Mesothelial cell of epicardium (in vitro differentiated cells): ENCODE measurements at places on chromosomes 6 and 20.

DNA sequence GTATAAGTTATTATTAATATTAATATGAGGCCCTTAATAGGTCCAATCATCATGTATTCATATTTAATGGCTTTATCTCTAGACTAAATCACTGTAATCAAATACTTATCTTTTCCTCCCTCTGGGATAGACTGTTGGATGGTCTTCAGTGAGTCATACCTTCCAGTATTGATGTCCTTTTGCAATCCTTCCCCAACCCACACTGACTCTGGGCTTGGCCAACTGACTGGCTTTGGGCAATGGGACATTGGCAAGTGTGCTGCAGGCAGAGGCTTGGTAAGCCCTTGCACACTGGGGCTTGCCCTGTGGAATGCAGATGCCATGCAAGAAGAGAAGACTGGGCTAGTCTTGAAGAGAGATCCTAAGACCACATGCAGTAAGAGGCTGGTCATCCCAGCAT, 136.6 kb downstream of the CCDC170 start:
- DNase-seq, result no peak

- DNase-seq, result no peak
These were observed 13.9 kb upstream of the IPCEF1 start for GRCh38 chr6:154370545-154370944.

DNA sequence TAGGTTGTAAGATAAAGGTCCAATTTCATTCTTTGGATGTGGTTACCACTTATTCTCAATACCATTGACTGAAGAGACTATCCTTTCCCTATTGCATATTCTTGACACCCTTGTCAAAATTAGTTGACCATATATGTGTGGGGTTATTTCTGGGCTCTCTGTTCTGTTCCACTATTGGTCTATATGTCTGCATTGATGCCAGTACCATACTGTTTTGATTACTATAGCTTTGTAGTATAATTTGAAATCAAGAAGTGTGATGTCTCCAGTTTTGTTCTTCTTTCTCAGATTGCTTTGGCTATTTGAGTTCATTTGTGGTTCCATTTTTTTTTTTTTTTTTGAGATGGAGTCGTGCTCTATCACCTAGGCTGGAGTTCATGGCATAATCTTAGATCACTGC, 8.1 kb upstream of the LRP11 start:
- DNase-seq, result no peak

DNA sequence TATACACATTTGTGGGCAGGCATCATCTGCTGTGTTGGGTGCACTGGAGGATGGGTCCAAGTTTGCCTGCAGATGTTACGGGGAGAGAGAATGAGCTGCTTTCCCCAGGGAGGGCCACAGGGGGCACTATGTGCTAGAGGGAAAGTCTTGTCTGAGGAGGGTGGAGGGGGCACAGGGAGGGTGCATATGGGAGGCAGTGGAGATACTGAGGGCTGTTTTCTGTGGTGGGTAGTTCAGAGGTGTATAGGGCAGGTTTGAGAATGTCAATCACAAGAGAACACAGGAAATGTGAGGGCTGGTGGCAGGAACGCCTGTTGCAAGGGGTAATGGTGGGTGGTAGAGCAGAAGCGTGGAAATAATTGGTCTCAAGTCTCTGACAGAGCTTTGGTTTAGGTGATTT, 7.7 kb upstream of the PTPRA start:
- DNase-seq, result no peak

- no peak for DNase-seq
These were observed 242.6 kb downstream of the ARID1B start for GRCh38 chr6:157019733-157020132.

- no peak for DNase-seq
These were observed 16.7 kb downstream of the MAP3K4 start for GRCh38 chr6:161008245-161008644.

GRCh38 chr6:130381459-130382380, 15.9 kb downstream of the TMEM200A start:
- DNase-seq, result no peak

DNA sequence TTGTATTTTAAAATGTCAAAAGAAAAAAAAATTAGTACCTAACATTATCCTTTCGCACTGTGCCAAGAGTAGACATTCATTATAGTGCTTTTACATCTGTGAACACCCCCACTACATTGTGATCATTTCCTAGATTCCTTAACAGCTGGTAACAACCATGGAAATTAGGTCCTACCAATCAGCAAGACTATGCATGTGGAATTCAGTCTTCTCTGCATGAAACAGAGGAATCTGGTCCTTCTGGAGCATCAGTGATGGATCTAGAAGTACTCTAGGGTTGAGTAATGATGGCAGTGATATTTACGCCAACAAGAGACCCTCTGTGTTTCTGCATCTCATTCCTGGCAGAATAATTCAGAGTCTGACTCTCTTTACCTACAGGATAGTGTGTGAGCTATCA, 9.4 kb downstream of the OR12D1 start:
- no peak for DNase-seq

GRCh38 chr6:135180542-135181332, at the start of gene MYB:
MYB (plus strand) TSS chr6:135181308; CDS start chr6:135181514, 206 bp downstream.
- DNase-seq, result peak; percentile 75

- no peak for DNase-seq
These were observed 113.2 kb downstream of the CARMIL1 start for GRCh38 chr6:25392372-25392771.

DNA sequence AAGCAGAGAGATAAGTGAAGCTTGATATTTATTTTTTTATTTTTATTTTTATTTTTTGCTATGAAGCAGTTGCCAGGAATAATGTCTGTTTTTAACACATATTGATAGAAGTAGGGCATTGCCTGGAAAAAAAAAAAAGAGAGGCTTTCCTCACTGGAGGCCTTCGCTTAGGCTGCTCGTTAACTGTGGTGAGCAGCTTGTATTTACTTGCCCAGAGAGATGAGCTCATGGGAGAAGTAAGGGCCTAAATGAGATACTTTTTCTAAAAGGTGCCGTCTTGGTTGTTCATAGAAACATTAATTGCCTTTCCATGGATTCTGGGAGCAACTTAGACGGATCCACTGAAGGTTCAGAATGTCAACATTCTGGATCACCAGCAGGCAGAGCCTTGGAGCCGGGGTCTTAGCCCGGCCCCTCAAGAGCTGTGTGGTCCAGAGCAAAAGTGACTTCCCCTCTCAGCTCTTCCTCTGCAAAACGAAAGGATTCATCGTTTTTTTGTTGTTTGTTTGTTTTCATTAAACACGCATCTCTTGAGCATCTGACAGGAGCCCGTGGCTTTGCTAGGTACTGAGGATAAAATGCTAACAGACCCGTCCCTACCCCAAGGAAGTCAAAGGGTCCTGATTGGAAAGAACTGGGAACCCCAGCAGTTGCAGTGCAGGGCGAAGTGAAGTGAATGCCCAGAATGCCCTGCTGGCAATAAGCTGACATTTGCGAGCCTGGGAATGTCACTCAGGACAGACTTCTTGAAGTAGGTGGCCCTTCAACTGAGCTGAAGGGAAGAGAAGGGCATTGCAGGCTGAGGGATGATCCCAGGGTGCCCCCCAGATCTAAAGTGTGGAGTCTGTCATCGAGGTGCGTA, 138.5 kb downstream of the ZDHHC14 start:
- DNase-seq, result no peak

GRCh38 chr6:49142421-49143151, 320.5 kb downstream of the MMUT start:
- DNase-seq, result no peak

DNA sequence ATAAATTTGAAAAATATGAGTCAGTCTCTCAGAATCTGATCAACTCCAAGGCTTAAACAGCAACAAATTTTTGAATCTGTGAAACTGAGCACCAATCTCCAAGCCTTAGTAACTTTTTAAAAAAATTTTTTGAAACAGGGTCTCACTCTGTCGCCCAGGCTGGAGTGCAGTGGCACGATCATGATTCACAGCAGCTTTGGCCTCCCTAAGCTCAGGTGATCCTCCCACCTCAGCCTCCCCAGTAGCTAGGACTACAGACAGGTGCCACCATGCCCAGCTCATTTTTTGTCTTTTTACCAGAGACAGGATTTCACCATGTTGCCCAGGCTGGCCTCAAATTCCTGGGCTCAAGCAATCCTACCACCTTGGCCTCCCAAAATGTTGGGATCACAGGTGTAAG, 207.9 kb upstream of the TCF21 start:
- DNase-seq, result no peak

DNA sequence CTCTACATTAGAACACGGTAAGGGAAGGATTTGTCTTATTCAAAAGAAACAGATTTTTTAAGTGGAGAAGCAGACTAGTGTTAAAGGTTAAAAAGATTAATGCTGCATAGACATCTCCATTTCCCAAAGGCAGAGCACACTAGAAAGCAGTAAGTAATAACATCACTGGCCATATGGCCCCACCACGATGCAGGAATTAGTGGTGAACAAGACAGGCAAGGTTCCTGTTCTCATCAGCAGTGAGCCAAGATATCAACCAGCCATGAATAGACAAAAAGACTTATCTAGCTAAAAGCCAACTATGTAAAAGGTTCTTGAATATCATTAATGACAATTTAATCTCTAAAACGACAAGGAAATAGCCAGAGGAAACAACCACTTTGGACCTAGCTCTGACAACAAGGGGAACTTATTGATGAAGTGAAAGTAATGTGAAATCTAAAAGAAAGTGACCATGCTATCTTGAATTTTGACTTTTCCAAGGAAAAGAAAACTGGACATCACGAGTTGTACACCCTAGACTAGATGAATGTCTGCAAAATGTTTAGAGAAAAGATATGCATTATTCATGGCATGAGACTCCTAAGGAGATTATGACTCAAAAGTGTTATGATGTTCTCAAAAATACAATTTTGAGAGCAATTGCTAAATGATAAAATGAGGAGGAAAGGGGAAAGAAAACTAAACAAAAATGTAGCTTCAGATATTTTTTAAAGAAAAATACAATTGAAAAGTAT, 157.9 kb upstream of the STXBP5 start:
- no peak for DNase-seq

DNA sequence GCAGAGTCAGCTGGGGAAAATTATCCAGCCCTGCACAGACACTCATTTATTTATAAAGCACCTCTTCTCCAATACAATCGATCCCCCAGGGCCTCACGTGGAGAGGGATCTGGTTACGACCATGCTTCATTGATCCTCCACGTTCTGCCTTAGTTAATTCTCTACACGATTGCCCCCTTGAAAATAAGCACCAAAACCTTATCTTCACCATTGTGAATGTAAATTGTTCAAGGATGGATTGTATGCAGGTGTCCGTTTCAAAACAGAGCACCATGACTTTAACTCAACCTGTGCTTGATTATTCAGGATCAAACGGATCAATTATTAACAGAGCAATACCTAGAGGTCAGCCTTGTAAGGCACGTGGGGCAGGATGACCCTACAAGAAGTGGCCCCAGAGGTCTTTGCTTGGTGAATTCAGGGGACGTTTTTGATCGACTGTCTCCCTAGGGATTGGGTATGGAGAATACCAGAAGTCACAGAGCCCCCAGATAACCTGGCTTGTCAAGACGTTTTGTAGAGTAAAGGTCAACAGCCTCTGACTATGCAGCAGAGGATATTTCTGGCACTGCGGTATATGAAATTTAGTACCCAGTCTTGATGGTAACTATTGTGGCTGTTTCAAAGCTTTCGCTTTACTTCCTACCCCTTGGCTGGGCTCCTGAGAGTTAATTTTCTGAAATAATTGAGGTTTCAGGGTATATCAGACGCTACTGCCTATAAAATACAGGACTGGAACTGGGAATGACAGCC, 112.1 kb downstream of the NFATC2 start:
- DNase-seq, result no peak

DNA sequence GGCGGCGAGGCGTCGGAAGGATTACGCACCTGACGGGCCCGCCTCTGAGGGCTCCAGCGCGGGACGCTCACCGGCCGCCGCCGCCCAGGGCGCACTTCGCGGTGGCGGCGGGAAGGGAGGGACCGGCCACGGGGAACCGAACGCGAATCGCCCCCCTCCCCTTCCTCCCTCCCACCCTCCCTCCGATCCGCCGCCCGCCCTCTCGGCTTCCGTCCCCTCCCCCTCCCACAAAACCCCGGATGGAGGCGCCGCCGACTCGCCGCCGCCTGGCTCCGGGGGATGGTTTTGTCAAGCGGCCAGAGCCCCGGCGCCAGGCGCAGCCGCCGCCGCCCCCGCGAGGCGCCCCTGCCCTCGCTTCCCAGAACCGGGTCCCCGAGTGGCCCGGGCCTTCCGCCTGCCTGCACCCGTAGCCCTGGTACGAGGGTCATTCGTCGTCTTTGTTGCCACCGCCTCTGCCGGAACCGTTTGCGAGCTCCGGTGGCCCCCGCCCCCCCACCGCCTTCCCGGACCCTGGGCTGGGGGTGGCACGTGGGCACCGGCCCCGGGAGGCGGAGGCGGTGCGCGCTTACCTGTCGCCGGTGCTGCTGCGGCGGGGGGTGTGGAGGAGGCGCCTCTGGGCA, 398 bp downstream of the ZBTB2 start:
- peak; percentile 80 for DNase-seq

DNA sequence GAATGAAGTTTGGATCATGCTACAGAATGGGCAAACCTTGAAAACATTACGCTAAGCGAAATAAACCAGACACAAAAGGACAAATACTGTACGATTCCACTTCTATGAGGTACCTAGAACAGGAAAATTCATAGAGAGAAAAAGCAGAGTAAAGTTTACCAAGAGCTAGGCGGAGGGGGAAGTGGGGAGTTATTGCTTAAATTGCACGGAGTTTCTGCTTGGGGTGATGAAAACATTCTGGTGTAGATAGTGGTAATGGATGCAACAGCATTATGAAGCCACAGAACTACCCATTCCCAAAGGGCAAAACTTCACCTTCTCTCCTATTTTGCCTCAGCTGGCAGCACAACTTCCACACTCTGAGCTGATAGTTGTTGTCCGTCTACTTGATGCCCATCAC, 6.4 kb upstream of the PDYN start:
- no peak for DNase-seq

- DNase-seq, result no peak
These were observed 49.0 kb downstream of the MDGA1 start for GRCh38 chr6:37648465-37649330.

DNA sequence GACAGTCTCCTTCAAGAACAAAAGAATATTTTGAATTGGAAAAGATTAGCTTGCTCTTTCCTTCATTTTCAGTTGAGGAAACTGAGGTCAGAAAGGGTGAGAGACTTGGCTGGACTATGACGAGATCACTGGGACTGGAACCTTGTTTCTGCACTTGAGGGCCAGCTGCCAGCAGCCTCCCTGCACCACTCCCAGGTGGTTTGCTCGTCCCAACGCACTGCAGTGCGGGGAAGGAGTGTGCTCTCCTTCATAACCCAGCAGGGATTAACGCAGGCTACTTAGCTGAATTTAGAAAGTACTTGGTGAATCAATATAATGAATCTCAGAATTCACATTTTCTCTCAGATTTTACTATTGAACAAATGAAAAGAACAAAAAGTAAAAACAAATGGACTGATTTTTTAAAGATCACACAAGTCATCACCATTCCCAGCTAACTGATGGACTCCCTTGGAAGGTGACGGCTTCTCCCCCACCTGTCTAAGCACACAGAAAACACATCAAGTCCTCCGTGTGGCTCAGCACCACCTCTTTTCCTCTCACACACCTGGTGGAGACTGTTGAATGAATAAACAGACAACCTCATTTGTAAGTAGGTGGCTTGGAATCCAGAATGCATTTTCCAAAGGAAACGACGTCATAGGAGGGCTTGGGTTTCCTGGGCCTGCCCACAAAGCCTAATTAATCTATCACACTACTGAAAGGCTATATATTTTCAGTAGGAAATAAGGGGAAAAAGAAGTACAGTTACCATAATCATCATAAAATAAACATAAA, 121.0 kb downstream of the QRSL1 start:
- no peak for DNase-seq

GRCh38 chr6:163710532-163711470, 296.3 kb downstream of the QKI start:
- DNase-seq, result no peak

GRCh38 chr6:39904946-39905639, 29.2 kb downstream of the MOCS1 start:
- DNase-seq, result no peak
